ENCODE measurements at places on chromosomes 7 and 10.

DNA sequence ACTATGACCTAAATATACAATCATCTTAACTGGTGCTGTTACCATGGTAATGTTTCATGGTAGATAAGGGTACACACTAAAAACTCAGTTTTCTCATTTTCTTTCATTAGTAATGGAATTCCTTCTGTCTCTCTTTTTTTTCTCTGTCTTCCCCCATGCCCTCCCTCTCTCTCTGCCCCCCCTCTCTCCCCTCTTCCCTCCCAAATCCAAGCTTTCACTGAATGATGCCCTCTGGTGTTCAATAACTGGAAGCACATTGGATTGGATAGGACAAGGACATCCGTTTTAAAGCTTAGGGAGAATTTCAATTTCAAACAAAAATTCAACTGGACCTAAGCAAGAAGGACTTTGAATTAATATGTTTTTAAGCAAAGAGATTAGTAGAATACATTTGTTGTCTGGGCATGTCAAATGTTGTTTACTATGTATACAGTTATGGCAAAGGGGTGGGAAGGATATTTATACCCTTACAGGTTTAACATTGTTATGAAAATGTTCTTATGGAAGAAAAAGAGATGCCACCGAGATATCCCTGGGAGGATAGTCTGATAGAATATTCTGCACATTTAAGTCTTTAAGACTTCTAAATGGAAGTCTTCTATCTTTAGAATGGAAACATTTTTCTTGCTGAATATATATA lies 6.1 kb downstream of the CHRM2 start:
- DNase-seq: no peak

DNA sequence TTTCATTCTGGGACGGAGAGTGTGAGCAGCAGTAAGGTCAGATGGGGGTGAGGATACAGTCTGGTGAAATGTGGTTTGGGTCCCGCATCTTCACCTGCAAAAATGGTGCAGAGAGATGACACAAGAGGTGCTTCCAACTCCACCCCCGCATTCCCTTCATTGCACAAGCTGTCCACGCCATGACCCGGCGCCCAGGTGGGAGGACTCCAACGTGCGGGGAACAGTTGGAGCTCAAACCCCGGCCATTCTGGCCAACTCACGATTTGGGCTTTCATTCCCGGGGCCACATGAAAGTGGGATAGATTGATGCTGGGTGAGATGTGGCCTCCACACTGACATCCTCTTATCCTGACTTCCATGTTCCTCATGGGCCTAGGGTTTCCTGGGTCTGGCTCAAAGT lies 34.6 kb upstream of the ZNF273 start:
- DNase-seq: peak; percentile 1

DNA sequence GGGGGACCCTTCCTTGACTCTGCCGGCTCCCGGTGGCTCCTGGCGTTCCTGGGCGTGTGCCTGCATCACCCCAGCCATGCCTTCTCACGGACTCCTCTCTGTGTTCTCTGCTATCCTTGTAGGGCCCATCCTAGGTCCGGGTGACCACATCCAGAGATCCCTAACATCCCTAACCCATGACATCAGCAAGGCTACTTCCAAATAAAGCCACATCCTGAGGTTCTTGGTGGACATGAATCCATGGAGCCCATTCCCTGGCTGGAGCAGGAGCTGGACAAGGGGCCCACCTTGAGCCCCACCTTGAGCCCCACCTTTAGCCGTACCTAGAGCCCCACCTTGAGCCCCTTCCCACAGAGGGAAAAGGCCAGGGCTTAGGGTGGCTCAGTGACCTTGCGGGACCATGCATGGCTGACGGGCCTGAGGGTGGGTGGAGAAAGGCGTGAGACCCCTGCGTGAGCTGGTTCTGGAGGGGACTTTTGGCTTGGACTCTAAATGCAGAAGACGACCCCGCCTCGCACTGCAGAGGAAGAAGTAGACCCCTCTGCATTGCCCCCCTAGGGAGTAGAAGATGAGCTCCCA lies 58.5 kb upstream of the INPP5A start:
- DNase-seq: no peak

GRCh38 chr10:13859979-13860654 lies 273.4 kb downstream of the PRPF18 start:
- DNase-seq: no peak

- DNase-seq: no peak
Observed at GRCh38 chr10:104109908-104110662, 11.9 kb upstream of the SFR1 start.

DNA sequence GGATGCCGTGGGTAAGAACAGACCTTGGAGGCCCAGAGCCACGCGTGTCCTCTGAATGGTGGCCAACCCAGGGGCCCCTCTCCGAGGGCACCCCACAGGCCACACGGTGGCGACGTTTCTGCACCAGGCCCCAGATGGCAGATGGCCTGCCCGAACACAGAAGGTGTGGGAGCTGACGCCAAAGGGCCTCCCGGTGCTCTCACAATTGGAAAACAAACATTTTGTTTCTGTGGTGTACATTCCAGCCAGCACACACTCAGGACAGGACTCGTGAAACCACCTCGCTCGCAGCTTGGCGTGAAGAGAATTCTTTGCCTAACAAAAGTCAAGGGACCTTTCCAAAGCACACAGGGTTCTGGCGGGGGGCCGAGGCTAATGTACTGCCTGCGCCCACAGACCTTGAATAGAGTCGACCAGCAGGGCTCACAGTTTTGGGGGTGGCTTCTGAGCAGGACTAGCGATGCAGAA lies 112.1 kb downstream of the FAM53B start:
- no peak for DNase-seq

GRCh38 chr10:61410353-61411070 lies 42.7 kb downstream of the TMEM26 start:
- DNase-seq: no peak

GRCh38 chr7:140655511-140656408 lies 15.1 kb upstream of the DENND2A start:
- DNase-seq: no peak

GRCh38 chr10:110335314-110336064 lies 30.8 kb upstream of the SMNDC1 start:
- DNase-seq: no peak

DNA sequence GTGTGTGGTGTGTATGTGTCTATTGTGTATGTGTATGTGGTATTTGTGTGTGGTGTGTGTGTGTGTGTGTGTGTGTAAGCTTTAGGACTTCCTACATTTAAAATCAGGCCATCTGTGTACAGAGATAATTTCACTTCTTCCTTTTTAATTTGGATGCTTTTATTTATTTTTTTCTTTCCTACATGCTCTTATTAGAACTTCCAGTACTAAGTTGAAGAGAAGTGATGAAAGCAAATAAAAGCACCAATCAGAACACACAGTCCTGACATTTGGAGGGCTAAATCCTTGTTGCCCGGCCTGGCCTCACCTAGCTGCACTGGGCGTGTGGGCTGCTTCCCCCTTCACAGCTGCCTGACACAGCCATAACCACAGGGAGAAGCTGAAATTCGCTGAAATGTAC lies 3.8 kb upstream of the MRC1 start:
- no peak for DNase-seq

GRCh38 chr7:130356121-130356875 lies 11.7 kb downstream of the CPA5 start:
- DNase-seq: no peak

GRCh38 chr7:29360633-29361625 lies 166.4 kb downstream of the CHN2 start:
- no peak for DNase-seq

DNA sequence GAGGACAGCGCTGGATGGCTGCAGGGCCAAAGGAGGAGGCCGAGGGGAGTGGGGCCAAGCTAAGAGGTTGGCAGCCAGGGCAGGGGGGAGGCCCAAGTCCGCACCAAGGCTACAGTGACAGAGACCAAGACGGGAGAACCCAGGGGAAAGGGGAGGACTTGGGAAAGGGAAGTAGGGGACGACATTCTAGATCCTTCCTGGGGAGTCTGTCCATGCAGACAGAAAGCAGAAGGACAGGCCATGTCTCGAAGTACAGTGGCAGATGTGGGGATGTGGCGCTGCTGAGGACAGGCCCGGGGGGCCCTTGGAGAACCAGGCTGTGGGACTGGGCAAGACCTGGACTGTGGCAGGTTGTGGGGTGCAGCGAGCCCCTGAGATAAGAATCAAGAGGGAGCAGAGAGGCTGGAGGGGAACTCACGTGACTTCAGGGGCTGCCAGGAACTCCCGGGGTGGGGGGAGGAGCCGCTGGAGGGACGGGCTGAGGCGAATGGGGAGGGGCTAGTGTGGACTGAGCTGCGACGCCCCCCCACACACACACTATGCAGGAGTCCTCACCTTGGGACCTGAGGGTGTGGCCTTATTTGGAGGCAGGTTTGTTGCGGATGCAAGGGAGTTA lies 68.5 kb upstream of the TNRC18 start:
- no peak for DNase-seq

- no peak for DNase-seq
Observed at GRCh38 chr7:2771274-2771731, 72.8 kb downstream of the GNA12 start.

DNA sequence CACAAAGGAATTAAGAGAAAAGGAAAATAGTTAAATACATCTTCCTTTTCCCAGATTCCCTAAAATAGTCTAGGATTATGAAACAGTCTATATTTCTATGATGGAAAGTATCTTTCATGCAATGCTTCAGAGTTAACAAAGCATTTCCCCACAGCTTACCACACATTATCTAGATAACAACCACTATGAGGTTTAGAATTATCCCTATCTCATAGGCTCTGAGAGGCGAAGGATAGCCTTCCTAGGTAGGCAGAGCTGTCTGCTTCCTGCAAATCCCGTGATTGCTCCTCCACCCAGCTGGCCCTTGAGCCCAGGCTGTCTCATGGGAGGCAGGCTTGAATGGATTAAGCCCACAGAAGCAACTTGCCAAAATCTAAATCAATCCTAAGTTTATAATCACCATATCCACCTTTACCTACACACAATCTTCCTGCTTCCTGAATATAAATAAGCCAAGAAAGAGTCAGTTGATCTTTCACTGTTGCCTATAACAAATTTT lies 321.4 kb upstream of the AOAH start:
- no peak for DNase-seq

- no peak for DNase-seq
Observed at GRCh38 chr10:101725296-101726114, 30.5 kb upstream of the FBXW4 start.

DNA sequence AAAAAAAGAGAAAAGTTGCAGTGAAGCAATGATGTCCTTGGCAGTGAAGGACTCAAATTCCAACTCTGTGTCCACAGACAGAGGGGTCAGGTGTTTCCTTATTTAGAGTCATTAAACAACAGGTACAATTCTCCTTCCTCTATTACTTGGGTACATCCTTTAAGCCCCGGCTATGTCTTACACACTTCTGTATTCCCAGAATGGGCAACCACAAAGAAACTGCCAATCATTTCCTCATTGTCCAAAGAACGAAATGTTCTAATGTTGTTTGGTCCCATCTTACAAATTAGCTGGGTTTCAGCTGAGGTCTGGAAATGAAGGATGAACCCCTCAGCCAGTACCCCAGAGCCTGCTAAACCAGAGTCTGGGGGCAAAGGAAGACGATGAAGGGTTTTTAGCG lies 59.5 kb downstream of the GRB10 start:
- no peak for DNase-seq
